Retinal pigment epithelial cell (primary cell): ENCODE measurements at places on chromosomes 5 and 9.

- DNase-seq = no peak
These were observed 77.9 kb downstream of the SLIT3 start for GRCh38 chr5:169222934-169223594.

DNA sequence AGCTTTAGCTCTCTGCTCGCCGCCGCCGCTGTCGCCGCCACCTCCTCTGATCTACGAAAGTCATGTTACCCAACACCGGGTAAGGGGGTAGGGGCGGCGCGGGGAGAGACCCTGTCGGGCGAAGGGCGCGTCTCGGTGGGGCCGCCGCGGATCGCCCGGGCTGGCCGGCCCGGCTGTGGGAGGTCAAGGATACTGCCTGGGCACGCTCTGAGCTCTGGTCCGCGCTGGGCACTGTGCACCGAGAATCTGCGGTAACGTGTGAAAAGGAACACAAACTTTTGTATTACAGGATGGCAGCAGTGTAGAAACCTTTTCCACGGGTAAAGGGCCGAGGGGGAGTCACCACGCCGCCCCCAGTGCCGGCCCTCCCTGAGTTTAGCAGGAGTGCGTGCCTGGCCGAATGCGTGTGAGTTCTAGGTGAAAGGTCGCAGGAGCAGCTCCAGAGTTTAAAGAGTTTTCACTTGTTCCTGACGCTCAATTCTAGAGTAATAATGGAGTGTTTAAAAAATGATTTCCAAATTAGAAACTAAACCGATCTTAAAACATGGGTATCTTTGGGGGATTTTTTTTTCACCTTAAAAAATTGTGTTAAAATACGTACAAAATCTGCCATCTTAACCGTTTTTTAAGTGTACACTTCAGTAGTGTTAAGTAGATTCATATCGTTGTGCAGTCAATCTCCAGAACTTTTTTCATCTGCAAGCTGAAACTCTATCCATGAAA is at the start of gene HSDL2:
Gene HSDL2 (plus strand): TSS at position 7 of the 723 bp plus-strand sequence. CDS start 56 bp downstream, at position 63.
- no peak for DNase-seq

DNA sequence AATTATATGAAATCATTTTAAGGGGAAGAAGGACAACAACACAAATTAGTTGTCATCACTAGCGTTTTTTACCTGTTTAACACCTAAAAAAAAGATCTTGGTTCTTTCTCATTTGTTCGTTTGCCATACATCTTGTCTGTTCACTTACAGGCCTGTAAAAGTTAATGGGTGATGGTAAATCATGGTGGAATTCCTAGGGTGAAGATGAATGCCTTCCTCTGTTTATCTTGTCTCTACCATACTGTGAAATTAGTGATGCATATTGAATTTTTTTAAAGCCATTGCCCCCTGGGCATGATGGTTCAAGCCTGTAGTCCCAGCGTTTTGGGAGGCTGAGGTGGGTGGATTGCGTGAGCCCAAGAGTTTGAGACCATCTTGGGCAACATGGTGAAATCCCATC is 46.6 kb downstream of the LRRTM2 start:
- DNase-seq = no peak

DNA sequence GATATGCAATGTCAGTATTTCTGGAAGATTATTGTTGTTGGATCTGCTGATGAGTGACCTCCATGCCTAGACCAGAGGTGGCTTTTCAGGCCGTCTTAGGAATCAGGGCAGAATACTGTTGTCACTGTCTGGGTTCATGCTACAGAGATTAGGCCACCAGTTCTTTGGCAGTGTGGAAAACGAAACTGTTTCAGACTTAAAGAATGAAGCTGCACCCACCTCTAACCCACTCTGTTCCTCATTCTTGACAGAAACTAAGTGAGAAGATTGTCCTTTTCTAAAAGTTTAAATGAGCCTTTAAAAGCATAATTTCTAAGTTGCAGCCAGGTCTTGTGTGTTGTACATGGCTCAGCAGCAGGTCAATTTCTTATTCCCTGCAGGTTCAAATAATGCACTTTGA is 444.3 kb downstream of the ENC1 start:
- DNase-seq = no peak

DNA sequence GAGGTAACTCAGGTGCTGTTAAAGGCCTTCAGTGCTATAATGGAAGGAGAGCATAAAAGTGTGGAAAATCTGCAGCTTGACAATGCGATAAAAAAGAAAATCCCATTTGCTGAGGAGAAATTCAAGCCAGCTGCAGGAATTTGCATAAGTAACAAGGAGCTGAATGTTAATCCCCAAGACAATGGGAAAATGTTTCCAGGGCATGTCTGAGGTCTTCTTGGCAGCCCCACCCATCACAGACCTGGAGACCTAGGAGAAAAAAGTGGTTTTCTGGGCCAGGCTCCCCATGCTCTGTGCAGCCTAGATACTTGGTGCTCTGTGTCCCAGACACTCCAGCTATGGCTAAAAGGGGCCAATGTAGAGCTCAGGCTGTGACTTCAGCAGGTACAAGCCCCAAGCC is 1159.6 kb downstream of the CDH18 start:
- no peak for DNase-seq

GRCh38 chr5:181261320-181262049 is 542 bp upstream of the TRIM52 start:
- DNase-seq = no peak

- no peak for DNase-seq
These were observed 19.9 kb downstream of the SEMA4D start for GRCh38 chr9:89477811-89478630.

- DNase-seq = no peak
These were observed 82.1 kb downstream of the LMX1B start for GRCh38 chr9:126695701-126696400.

DNA sequence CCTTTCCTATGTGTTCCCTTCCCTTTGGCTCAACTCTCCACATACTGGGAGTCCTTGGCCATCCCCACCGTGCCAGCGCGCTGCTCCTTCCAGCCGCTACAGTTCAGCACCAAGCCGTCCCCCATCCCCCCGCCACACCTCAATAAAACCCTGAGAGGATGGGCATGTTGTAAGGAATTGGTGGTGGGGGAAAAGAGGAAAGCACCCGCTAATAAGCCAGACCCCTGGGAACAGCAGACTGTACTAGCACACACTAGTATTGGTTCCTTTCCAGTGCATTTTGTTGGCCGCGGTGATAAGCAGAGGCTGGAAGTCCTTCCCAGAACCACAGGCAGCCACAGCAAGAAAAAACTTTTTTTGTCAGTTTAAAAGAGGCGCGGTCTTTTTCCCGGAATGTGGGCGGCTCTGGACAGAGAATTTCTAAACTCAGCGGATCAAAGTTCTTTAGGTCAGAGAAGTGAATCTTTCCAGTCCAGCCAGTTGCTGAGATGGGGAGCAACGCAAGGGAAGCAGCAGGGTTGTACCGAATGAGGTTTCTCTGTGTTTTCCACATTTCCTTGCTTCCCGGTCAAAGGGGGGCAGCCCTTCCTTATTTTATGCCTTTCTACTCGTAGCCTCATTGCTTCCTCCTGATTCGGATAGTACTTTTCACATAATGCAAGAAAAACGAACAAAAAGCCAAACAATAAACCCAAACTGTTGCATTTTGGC is 2.1 kb downstream of the CHSY3 start:
- no peak for DNase-seq

GRCh38 chr5:52947208-52947607 is 41.9 kb upstream of the ITGA2 start:
- DNase-seq = no peak

DNA sequence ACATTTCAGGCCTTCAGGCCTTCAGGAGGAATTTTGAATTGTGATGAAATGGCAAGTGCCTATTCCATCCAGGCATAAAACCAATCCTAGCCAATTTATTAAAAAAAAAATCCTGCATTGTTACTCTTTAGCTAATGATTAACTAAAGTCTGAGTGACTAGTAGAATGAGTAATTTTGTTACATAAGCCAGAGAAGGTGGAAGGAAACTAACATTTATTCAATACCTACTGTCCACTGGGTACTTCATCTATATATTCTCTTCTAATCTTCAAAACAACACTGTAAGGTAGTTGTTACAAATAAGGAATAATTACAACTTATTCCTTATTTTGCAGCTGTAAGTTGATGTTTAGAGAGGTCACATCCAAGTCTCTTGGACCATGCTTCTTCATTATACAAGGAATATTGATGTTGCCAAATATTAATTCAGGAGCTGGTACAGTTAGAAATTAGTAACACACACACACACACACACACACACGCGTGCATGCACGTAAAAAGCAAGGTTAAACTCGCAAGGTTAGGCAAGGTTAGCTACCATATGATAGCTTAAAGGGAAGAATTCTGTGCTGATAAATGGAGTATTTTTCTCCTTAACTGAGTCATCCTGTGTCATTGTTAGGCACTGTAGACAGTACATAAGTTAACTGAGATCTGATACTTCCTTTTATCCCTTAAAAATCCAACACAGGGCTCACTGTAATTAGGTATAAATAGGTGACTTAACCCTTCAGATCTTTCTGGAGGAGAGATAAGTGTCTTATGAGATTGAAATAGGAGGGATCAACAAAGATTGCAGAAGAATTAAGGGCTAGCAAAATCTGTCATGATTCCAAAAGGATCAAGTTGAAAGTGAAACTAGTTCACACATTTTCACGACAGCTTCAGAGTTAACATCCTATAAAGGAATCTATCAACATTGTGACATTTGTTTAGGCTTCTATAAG is 596.9 kb downstream of the PDE4D start:
- no peak for DNase-seq

GRCh38 chr5:171580502-171581265 is 161.2 kb downstream of the FGF18 start:
- peak; percentile 16 for DNase-seq

DNA sequence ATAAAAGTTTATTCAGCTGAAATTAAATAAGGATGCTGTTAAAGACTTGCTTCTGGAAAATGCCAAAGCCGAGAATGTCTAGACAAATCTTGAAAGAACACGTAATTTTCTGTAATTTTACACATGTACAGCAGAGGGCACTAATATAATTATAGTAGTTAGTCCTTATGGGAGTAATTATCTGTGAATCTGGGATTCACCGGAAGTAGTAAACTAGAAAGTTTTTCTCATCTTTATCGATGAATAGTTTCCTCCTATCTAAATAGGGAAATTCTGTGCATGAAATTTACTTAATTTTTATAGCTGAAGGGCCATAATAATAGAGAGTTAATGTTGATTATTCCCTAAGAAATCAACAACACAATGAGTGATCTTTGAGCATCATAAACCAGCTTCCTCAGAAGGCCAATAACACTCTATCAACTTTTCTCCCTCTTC is 18.4 kb upstream of the CNTLN start:
- peak; percentile 2 for DNase-seq

DNA sequence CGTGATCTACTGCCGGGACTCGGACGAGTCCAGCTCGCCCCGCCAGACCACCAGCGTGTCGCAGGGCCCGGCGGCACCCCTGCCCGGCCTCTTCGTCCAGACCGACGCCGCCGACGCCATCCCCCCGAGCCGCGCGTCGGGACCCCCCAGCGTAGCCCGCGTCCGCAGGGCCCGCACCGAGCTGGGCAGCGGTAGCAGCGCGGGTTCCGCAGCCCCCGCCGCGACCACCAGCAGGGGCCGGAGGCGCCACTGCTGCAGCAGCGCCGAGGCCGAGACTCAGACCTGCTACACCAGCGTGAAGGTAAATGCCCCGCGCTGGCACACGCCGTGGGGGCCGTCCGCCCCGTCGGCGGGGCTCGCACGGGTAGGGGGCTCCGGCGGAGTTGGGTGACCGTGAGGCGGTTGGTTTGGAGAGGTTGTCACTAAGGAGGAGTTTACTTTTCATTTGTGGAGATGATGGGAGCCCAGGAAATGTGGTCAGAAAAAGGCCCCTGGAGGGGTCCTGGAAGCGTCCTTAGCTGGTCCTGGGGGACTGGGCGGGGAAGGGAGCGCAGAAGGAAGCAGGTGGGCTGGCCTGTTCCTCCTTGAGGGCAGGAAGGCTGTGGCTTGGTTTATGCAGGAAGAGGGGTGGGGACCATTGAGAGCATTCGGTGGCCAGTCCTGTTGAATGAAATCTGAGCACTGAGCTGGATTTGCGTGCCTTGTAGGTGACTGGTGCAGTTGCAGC is 647 bp downstream of the PDE8B start:
- no peak for DNase-seq

GRCh38 chr9:5552301-5552700 is 42.0 kb downstream of the PDCD1LG2 start:
- no peak for DNase-seq

DNA sequence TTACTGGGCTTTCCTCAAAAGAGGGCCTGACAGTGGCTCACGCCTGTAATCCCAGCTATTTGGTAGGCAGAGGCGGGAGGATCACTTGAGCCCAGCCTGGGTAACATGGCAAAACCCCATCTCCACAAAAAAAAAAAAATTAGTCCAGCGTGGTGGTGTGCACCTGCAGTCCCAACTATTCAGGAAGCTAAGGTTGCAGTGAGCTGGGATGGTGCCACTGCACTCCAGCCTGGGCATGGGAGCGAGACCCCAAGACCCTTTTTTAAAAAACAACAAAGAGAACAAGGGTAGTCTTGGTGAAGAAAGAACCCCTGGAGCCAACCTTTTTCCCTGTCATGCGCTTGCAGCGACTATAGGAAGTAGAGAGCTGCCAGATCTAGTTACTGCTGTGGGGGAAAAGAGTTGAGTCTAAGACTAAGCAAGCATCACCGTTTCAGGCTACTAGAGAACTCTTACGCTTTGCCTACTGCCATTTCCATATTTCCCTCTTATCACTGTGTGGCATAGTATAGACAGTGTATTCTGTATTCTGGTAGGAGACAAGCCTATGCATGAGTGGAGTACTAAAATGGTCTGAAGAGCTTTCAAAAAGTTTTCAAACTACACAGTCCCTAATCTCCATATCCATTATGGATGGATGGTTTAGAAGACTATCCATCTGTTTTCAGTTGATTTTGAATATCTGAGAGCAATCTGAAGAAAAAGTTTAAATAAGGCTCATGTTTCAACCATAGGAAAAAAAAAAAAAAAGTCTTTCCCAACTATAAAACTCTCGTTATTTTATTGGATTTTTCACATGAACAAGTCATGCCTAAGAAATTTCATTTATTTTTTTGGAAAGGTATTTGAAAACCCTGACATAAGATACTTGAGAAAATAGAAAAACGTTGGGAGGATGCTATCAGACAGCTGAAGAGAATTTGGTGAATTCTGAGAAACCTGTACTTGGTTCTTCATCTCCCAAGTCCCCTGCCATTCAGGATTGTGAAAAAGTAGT is 2.6 kb downstream of the C9orf40 start:
- no peak for DNase-seq

DNA sequence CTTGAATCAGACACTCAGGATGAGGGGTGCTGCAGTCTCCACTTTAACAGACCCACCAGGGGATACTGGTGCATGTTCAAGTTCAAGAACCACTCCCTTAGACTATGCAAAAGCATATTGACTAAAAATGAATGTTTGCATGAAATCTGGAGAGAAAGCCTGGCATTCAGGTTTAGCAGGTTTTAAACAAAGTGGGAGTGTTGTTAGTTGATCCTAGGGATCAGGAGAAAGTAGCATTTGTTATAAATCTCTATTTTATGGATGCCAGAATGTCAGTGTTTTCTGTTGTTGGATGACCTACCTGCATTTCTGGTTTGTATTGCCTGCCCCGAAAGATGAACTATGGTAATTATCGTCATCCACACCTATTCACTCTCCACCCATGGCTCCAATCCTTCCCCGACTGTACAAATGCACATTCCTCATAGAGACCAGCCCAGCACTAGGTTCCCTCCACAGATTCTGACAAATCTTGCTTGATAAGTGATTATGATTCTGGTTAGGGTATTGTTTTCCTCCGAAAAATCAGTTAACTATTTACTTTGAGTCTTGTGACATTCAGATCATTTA is 17.2 kb downstream of the TMEM252 start:
- DNase-seq = no peak

GRCh38 chr9:100595391-100596199 is 17.7 kb downstream of the CAVIN4 start:
- DNase-seq = no peak
